ENCODE measurements at places on chromosomes 6 and 20. TPM values are rescaled to one million over a fixed set of nuclear protein-coding genes. Genes with fewer than 3 reads are reported as not detected.

GRCh38 chr6:30880698-30881252 lies 3.5 kb upstream of the DDR1 start:
- DNase-seq, result no peak

- no peak for DNase-seq
Measured at GRCh38 chr6:123636282-123636681, 468 bp downstream of the TRDN start.

DNA sequence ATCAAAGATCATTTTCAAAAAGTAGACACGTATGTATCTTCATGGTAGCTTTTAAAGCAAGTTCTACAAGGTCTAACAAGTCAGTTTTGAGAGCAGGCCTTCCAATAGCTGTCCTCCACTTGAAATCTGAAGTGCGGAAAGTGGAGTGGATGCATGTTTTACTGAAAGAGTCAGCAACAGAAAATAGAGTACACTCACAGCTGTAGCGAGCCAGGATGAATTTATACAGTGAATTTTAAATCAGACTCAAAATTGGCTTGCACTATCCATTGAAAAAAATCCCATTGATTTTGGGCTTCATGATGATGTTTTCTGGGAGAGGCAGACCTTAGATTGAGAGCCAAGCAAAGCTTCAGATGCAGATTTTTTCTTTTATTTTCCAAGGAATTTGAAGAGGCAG lies 80.6 kb downstream of the GJA10 start:
- DNase-seq, result no peak

GRCh38 chr6:123808556-123808955 lies 4.9 kb downstream of the NKAIN2 start:
- DNase-seq, result no peak

- no peak for DNase-seq
Measured at GRCh38 chr20:62064770-62065673, 659 bp downstream of the TAF4 start.

DNA sequence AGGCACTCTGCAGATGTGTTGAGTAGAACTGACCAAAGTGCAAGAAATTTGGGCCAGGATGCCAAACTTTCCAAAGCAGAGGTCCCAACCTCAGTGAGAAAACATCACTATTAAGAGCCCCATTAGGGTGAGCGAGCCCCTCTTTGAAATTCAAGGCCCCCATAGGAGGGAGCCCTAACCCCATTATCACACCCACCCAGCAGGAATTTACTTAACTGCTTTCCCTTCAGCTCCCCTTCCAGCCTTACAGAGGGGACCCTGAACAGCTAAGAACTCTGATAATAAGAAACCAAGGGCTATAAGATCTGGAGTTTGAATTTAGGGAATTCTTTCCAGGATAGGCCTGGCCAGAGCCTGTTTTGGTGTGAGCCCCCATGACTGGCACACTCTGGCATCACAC lies 130.6 kb downstream of the NFATC2 start:
- no peak for DNase-seq

DNA sequence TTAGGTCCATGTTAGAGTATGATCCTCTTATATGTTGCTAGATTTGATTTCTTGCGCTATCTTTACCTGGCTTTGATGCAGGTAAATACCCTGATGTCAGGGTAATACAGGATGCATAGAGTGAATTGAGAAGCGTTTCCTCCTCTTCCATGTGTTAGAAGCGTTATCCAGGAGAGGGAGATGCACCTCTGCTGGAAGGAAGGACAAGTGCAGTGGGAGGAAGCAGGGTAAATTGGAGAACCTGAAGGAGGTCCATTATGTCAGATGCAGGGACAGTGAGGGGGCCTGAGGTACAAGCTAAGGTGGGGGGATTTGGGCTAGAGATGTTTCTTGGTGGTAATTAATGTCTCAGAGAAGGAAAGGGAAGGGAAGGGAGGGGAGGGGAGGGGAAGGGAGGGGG lies 7.7 kb downstream of the SHLD1 start:
- DNase-seq, result no peak

GRCh38 chr6:91106083-91106482 lies 519.2 kb upstream of the MAP3K7 start:
- no peak for DNase-seq

DNA sequence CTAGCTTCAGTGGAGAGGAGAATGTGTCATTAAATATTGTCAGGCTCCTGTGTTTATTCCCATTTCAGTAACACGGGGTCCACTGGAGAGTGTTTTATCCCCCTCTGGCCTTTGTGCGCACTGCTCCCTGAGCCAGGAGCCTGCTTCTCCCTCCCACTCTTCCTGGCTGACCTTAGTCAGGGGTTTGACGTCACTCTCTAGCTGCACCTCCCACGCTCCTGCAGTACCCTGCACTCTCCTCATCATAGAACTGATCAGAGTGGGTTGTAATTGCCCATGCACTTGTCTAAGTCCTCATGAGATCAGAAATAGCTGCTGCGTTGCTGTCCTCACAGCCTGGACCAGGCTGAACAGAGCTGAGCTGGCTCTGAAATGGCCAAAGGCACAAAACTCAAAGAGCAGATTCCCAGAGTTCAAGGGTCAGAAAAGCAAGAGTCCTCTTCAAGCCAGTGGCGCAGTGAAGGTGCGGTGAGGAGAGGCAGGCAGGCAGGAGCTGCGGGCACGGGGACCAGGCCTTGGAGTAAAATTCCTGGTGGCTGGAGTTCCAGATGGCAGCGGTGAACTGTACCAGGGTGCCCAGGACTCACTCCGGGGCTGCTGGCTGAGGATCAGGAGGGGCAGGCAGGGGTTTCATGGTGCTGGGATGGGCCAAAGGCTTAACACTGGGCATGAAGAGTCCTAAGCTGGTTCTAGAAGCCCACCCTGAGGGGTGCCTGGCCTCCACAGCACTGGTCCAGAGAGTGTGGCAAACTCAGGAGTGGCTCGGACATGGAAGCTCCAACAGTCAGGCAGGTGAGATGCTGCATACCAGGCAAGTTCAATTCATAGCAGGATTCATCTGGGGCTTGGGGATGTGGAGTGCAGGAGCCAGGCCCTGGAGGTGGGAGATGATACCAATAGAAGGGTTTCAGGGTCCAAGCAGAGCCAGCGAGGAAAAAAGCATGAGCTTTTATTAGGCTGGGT lies 170.9 kb downstream of the SCP2D1 start:
- no peak for DNase-seq

GRCh38 chr6:53510746-53511145 lies 34.2 kb downstream of the GCLC start:
- DNase-seq, result no peak

DNA sequence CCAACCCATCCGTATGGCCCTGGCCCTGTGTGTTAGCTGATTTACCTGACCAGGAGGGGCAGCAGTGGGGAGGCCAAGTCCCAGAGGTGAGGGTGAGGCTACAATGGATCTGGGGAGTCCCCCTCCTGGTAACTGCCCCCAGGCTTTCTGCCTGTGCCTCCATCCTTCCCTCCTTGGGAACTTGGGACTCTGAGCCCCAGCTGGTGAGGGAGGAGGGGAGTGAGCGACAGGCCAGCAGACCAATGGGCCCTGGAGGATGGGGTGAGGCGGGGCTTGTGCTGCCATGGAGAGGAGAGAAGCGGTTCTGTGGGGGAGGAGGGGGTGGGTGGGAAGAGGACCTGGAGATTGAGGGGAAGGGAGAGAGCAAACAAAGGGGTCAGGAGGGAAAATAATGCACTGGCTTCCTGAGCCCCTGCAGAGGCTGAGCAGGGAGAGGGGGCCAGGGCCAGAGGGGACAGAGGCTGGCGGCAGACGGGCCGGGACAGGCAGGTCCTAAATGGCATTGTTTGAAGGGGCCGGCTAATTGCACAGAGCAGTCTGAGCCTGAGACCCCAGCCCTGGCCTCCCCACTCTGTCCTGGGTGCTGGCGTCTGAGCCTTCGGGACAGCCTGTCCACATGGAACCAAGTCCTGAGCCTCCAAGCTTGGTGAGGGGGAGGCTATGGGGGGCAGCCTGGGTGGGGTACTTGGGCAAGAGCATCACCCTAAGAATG lies 17.5 kb downstream of the DNMT3B start:
- no peak for DNase-seq

- DNase-seq, result no peak
Measured at GRCh38 chr6:57177545-57178265, 5.6 kb downstream of the BAG2 start.

GRCh38 chr6:106056060-106056745 lies 29.9 kb upstream of the PRDM1 start:
- no peak for DNase-seq

DNA sequence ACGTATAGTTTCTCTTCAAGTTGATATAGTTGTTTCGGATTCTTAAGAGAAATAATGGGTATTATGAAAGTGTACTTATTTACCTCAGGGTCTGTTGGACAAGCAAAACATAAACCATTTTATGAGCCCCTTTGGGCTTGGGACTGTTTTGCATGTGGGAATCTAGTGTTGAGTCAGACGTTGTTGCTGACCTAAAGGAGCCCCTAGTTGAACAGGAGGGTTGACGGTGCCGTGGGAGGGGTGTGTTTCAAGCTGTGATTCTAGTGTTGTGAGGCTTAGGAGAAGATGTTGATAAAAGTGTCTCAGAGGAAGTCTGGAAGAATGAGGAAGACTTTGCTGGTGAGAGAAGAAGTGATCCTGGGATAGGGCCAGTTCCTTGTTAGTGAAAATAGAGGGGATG lies 140.0 kb downstream of the ARID1B start:
- no peak for DNase-seq

GRCh38 chr20:23161968-23162696 lies 76.0 kb upstream of the CD93 start:
- peak; percentile 43 for DNase-seq

DNA sequence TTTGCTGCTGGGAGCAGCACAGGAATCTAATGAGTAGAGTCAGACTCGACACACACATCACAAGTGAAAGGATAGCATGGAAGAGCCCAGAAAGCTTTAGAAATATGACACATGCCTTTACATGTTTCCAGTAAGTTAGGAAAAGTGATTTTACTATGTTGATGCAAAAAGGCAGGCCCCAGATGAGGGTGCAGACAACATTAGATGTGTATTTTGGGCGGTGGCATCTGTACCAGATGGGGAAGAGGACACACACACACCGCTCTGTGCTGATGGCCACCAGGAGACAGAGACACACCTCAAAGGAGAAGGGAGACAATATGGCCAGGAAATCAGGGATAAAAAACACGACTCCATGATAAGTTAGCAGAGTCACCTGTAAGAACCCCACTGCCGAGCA lies 625 bp downstream of the MAS1L start:
- DNase-seq, result no peak

- no peak for DNase-seq
Measured at GRCh38 chr20:62528983-62529891, 53.4 kb upstream of the GATA5 start.

DNA sequence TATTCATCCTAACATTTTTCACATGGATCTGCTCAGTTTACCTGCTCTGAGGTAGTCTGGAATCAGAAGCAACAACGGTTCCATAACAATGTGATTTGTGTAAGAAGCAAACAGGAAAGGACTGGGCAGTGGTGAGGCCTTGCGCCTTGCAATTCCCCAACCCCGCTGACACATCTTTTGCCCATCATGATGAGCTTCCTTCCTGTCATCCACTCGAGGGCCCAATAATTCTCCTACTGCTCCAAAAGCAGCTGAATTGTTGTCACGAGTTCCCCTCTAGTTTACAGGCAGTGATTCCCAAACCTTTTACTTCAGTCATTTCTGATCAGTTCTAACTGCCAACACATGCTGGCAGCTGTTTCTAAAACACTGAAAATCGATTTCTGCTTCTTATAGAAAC lies 22.9 kb downstream of the STX7 start:
- DNase-seq, result no peak

DNA sequence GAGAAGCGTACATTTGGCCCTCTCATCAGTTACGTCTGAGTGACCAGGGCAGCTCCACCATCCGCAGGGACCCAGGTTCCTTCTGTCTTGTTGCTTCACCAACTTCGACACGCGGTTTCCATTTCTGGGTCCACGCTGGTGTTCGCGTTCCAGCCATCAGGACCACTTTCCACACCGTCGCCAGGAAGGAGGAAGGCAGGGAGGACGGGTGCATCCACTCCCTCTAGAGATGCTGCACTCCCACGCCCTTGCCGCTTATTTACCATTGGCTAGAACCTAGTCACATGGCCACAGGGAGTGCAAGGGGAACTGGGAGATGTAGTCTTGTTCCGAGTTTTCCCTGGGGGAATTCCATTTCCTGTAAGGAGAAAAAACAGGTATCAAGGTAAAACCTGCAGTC lies 33.2 kb upstream of the SNX9 start:
- no peak for DNase-seq

DNA sequence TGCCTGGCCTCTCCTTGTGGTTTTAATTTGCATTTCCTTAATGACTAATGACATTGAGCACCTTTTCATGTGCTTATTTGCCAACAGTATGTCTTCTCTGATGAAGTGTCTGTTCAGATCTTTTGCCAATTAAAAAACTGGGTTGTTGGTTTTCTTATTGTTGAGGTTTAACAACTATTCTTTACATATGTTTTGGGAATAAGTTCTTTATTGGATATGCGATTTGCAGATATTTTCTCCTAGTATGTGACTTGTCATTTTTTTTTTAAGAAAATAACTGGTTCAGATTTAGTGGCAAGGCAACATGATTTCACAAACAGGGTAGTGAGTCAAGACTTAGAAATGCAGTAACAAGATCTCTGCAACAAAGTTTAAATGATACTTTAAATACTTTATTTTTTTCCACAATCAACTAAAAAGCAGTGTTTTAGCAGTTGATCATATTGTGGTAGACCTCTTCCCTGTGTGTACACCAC lies 67.8 kb downstream of the TIAM2 start:
- no peak for DNase-seq

DNA sequence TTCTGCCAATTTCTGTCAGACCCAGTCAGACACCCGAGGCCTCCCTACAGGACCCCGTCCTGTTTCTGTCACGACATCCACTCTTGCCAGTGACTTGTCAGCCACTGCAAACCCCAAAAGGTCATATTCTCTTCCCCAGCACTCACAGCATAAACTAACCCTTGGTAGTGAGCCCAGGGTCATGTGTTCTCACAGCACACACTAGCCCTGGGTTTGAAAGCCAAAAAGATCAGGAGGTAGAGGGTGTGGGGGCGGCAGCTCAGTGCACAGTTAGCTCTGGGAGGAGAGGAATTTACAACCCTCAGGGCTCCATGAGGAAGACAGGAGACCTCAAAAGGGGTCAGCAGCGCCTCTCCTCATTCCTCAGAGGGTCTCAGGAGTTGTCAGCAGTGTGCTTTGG lies 9.9 kb upstream of the SNX9 start:
- no peak for DNase-seq

MLIP gene
- polyA plus RNA-seq, result 0.52 TPM

TFAP2D gene
- polyA plus RNA-seq, result not detected

PSORS1C2 gene
- not detected for polyA plus RNA-seq

PLAGL2 gene
- 21.1 TPM for polyA plus RNA-seq

MCHR2 gene
- not detected for polyA plus RNA-seq

HLA-DRB5 gene
- 9.5 TPM for polyA plus RNA-seq

BMP6 gene
- 7.4 TPM for polyA plus RNA-seq

PMEPA1 gene
- polyA plus RNA-seq, result 23.7 TPM

PLCB1 gene
- polyA plus RNA-seq, result 53.5 TPM

C6orf141 gene
- polyA plus RNA-seq, result 0.75 TPM

CD109 gene
- 16.2 TPM for polyA plus RNA-seq

CST2 gene
- polyA plus RNA-seq, result not detected

SLC24A3 gene
- 4.5 TPM for polyA plus RNA-seq
